Stimulated activated CD4-positive, alpha-beta T cell treated with anti-CD3 and anti-CD28 coated beads, Interleukin-12 subunit alpha, Interleukin-12 subunit beta, amount 100 ng/mL, for 48 hours (primary cell): ENCODE measurements at places on chromosomes 1 and 21.

DNA sequence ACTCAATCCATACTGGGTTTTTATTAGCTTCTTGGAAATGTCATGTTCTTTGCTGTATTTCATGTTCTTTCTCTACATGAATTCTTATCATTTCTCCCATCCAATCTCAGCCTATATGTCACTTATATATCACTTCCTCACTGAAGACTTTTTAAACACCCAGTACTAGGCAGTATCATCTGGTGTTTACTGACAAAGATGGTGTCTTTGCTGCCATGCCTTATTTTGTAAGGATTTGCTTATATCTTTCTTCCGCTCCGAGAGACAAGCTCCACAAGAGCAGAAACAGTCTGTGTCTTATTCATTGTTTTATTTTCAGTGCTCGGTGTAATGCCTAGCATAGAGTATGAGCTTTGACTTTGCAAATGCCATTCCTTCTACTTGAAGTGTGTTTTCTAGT is 30.2 kb downstream of the F13B start:
- DNase-seq = no peak

GRCh38 chr1:231918239-231919015 is 291.8 kb downstream of the DISC1 start:
- no peak for DNase-seq

GRCh38 chr21:44364151-44365053 is 11.0 kb downstream of the TRPM2 start:
- no peak for DNase-seq

- no peak for DNase-seq
Measured at GRCh38 chr21:28018741-28019669, 973.7 kb downstream of the LTN1 start.

- no peak for DNase-seq
Measured at GRCh38 chr1:180662709-180663108, 30.9 kb downstream of the XPR1 start.

DNA sequence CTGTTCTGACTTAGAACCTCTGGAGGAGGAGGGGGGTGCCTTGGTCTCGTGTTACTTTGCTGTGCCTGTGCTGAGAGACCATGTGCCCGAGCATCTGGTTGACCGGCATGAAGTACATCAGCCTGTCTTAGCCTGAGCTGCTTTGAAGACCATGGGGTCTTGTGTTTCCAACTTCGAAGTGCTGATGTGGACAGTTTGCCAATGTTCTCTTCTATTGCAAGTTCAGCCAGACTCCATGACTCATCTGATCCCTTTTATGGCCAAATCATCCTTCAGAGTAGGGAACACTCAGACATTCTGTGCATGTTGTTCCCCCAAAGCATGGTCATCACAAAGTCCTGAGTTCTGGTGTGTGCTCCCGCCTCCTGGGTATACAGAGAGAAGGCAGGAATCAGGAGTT is 6.0 kb upstream of the PLA2G2C start:
- DNase-seq = no peak

GRCh38 chr1:151342021-151342420 is 5.0 kb downstream of the RFX5 start:
- DNase-seq = no peak

DNA sequence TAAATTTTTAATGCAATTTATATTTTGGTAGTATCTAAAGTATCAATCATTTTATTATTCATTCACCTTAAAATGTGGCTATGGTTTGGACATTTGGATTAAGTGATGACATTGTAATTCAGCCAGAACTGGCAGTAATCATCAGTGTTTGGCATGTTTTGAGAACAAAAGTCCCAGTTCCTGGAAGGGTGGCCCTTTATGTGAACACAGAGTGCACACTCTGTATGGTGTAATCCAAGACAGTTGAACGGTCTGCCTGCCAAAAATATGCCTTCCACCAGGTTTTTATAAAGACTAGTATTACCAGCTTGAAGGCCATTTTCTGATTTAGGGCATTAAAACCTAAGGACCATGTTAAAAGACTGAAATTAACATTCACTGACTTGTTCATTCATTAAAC is 448.7 kb downstream of the LTN1 start:
- DNase-seq = no peak

GRCh38 chr1:77303387-77303786 is 21.6 kb downstream of the AK5 start:
- no peak for DNase-seq

- DNase-seq = no peak
Measured at GRCh38 chr1:94831641-94832040, 11.5 kb downstream of the SLC44A3 start.

DNA sequence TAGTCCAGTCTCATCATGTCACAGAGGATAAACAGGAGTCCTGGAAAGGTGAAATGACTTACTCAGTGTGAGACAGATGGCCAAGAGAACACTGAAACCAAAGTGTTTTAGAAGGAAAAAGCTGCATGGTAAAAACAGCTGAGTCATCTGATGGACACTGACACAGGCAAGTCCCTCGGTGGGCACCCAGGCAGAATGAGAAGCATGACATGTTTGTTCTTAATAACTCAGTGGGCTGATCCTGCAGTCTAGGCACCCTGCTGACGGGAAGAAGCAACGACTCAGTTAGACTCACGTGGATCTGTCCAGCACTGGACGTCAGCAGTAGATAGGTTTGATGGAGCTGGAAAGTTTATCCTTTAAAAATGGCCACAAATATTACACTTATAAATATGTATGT is 116.9 kb downstream of the RGS7 start:
- DNase-seq = no peak

GRCh38 chr1:87135329-87135712 is 193.4 kb upstream of the LMO4 start:
- DNase-seq = no peak

DNA sequence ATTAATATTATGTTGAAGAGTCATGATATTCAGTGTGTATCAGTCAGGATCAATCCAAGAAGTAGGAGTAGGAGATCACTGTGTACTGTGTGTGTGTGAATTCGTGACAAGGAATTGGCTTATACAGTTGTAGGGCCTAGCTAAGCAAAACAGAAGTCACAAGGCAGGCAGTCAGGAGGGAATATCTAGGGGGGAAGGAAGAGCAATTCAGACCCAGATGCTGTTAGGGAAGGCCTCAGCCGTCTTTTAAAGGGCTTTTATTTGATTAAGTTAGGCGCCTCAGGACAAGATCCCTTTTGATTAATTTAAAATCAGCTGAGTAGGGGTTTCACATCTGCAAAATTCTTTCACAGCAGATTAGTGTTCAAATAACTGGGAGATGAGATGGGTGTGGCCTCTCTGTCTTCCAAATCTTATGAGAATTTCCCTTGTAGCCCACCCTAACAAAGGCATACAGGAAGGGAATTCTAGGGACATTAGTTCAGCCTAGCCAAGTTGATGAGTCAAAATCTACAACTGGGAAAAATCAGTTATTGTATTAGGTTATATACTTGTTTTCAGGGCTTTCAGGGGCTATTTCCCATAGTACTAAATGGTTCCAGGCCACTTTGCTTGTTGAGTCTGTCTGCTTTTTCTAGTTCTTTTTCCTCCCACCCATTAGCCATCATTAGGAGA is 47.4 kb downstream of the ALG6 start:
- no peak for DNase-seq

- DNase-seq = no peak
Measured at GRCh38 chr1:11970441-11971185, 9.6 kb upstream of the MFN2 start.

- DNase-seq = no peak
Measured at GRCh38 chr1:206101351-206102045, 15.7 kb downstream of the AVPR1B start.

- DNase-seq = no peak
Measured at GRCh38 chr1:108896146-108897145, 19.7 kb downstream of the GPSM2 start.
